Activated T-helper 2 cell treated with anti-CD3 and anti-CD28 coated beads, Interferon-gamma antibody, Interleukin-2, Interleukin-4, amounts not matched to agents 10 μg/mL and 5 μg/mL and 100 μg/mL, durations not matched to agents 14 hours and 24 hours and 36 hours (primary cell): ENCODE measurements at places on chromosomes 13 and 19. TPM values are rescaled to one million over a fixed set of nuclear protein-coding genes. Genes with fewer than 3 reads are reported as not detected.

DNA sequence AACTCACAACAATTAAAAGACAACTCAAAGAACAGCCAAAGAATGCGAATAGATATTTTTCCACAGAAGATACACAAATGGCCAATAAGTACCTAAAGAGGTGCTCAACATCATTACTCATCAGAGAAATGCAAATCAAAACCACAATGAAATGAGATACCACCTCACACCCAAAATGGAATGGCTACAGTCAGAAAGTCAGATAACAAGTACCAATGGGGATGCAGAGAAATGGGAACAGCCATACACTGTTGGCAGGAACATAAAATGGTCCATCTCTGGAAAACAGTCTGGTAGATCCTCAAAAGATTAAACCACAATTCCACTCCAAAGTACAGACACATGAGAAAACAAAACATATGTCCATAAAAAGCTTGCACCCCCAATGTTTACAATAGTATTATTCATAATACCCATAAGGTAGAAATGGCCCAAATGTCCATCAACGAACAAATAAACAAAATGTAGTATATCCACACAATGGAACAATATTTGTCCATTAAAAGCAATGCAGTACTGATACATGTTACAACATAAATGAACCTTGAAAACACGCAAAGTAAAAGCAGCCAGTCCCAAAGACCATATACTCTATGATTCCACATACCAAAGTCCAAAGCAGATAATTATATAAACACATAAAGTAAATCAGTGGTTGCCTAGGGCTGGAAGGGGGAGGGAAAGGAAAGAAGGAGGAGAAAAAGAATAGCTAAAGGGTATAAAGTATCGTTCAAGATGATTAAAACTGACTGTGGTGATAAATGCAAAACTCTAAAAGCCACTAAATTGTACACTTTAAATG, 19.6 kb downstream of the USP12 start:
- no peak for DNase-seq
- peak overlapping the region; percentile 7 for H3K27ac ChIP-seq
- peaks cover 40% of the 10 kb centered on the region for H3K4me1 ChIP-seq
- peaks cover 20% of the 10 kb centered on the region for H3K36me3 ChIP-seq
- no peak overlapping the region for H3K4me3 ChIP-seq

GRCh38 chr19:5803441-5803751, 1.5 kb upstream of the NRTN start:
- DNase-seq = no peak
- H3K36me3 ChIP-seq = no peaks in the 10 kb centered on the region
- H3K27me3 ChIP-seq = peaks cover 21% of the 10 kb centered on the region
- H3K4me1 ChIP-seq = peaks cover 16% of the 10 kb centered on the region

GRCh38 chr13:73715114-73715910, 418.9 kb downstream of the KLF12 start:
- H3K4me1 ChIP-seq = peaks cover 54% of the 10 kb centered on the region
- H3K36me3 ChIP-seq = peaks cover 51% of the 10 kb centered on the region
- H3K4me3 ChIP-seq = peak overlapping the region; percentile 55
- peak overlapping the region; percentile 79 for H3K27ac ChIP-seq

DNA sequence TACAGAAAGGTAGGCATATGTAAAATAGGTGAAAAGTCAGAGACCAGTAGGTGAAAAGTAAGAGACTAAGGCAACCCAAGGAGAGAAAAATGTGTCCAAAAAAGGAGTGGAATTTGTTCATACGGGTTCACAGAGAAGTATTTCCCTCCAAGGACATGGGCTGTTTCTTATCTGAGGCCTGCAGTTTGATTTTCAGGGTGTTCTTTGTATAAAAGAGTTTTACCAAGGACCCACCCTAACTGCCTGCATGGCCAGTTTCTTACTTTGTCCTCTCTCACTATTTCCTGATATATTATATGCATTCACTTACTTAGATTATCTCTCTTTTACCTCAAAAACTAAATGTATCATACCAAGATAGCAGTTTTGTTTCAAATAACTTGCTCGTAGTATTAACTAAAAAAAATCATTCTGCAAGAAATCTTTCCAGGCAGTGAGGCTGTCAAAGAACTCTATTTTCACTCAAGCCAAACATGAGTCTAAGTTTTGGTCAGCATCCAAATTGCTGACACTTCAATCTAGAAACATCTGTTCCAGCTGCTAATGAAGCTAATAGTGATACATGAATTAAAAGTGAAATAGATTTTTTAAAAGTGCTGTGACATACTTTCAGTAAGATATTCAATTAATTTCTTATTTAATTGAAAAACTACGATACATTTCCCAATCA, 141.4 kb upstream of the SGCG start:
- H3K4me1 ChIP-seq = no peaks in the 10 kb centered on the region
- no peaks in the 10 kb centered on the region for H3K36me3 ChIP-seq
- H3K27ac ChIP-seq = no peak overlapping the region
- DNase-seq = no peak

GRCh38 chr13:102517959-102518358, 78.8 kb upstream of the TPP2 start:
- no peak overlapping the region for H3K27ac ChIP-seq
- no peaks in the 10 kb centered on the region for H3K27me3 ChIP-seq
- H3K4me3 ChIP-seq = no peak overlapping the region

Gene FGF21
- not detected in 2 replicates for total RNA-seq

Gene NEK5
- total RNA-seq = not detected in 2 replicates

Gene VSTM1
- total RNA-seq = not detected in 2 replicates

Gene PCDH17
- total RNA-seq = not detected in 2 replicates

Gene PCDH20
- not detected in 2 replicates for total RNA-seq
